Activated CD4-positive, alpha-beta T cell treated with anti-CD3 and anti-CD28 coated beads, Interleukin-2, amount 50 U/mL, for 48 hours (primary cell): ENCODE measurements at places on chromosomes 3 and 15.
A peak's percentile ranks its signal among the peaks of the same experiment; 100 is the strongest.

DNA sequence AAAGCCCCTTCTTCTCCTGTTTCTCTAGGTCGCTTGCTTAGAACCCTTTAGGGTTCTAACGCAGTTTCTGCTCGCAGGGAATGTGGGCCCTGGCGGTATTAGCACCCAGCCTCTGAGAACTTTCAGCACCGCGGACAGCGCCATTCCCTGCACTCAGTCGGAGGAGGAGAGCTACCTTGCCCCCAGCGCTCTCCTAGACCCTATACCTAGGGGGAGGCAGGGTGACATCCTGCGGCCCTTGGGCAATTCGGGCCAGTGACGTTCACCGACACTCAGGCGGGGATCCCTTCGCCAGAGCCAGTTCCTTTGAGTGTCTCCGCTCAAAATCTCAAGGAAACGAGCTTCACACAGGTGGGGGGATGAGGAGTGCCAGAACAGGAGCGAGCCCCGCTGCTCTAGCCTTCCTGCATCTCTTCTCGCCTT lies 1.3 kb downstream of the SLC7A14 start:
- DNase-seq: peak; percentile 64

DNA sequence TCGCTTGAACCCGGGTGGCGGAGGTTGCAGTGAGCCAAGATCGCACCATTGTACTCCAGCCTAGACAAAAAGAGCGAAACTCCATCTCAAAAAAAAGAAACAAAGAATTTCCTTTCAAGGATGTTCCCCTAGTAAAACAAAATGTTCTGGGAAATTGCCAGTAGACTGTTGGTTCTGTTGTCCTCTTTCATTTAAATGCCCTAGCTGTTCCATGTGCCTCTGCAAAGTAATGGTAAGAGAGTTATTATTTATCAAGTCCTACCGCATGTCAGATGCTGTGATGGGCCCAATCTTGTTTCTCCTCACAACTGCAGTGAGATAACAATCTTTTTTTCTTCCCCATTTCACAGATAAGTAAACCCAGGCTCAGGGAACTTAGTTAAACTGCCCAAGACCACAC lies 254.3 kb upstream of the TPM1 start:
- no peak for DNase-seq

DNA sequence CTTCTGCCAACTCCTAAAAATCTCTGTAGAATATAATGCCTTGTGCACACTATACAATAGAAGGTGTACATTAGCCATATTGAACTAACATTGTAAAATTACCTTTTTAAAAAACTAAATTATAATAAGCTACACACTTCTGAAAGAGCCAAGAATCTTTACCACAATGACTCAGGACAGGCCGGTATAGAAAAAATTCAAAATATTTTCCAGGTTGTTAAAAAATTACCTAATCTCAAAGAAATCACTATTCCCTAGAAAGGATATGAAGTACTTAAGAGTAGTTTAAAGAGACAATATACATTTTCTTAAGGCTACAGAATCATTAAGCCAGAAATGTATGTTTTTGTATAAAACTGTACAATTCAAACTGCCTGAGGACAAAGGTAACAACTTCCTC lies 48.5 kb downstream of the TJP1 start:
- DNase-seq: no peak

GRCh38 chr15:95868970-95869369 lies 461.5 kb upstream of the NR2F2 start:
- no peak for DNase-seq

DNA sequence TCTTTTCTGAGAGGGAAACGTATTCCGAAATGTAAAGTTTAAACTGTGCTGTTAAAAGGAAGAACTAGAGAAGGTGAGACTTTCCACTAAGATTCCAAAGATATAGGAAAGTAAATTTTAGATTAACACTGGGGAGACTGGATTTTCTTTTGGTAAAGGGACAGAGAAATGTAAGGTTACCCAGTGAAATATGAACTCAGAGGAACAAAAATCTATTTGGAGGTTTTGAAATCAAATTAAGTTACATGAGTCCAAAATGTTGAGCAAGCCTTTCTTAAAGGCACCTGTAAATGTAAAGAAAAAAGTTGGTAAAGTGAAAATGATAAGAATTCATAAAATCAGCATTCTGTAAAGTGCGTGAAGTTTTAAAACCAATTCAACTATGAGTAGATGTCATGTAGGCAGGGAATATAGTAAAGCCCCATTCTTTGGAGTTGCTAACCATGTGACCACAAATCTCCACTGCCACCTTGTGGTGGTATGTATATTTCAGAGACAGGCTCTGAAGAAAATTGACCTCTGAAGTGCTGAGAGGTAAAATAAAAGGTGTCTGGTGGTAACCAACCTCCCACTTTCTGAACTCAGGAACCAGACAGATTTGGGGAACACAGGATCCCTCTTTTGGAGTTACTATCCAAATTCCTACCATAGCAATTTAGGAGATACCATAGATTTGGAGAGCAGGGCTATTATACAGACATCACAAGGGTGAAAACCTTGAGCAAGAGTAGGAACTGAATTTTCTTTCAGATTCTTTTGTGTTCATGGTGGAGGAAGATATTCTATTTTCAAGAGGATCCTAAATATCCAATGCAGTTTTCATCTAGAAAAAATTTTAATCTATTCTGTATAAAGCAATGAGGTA lies 215.3 kb downstream of the ROBO2 start:
- DNase-seq: no peak

GRCh38 chr3:46892285-46893145 lies 15.0 kb downstream of the PTH1R start:
- DNase-seq: no peak

DNA sequence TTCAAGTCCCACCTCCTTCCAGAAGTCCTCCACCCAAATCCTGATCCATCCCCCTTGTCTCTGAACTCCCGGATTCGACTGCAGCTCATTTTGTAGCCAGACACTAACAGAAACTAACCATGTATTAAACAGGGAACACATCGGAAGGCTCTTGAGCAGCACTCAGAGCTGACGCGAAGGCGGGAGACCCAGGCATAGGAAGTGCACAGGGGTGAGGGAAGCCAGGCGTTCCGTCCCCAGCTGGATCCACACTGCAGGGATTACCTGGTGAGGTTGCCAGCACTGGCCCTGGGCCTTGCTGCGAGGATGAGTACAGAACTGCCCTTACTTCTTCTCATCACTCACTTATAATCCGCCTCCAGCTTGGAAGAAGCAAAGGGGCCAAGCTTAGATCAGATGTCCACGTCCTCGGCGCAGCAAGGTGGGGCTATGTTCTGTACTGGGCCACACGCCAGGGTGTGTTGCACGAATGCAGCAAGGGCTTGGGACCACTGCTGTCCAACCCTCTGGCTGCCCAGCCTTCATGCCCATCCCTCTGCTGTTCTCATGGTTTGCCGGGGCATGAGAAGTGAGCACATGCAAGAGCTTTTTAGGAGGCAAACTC lies 124.2 kb upstream of the SMAD3 start:
- DNase-seq: no peak

- DNase-seq: no peak
These were observed 47.3 kb upstream of the IL12A start for GRCh38 chr3:159941038-159942000.

GRCh38 chr3:3305084-3305483 lies 125.6 kb upstream of the CRBN start:
- no peak for DNase-seq

DNA sequence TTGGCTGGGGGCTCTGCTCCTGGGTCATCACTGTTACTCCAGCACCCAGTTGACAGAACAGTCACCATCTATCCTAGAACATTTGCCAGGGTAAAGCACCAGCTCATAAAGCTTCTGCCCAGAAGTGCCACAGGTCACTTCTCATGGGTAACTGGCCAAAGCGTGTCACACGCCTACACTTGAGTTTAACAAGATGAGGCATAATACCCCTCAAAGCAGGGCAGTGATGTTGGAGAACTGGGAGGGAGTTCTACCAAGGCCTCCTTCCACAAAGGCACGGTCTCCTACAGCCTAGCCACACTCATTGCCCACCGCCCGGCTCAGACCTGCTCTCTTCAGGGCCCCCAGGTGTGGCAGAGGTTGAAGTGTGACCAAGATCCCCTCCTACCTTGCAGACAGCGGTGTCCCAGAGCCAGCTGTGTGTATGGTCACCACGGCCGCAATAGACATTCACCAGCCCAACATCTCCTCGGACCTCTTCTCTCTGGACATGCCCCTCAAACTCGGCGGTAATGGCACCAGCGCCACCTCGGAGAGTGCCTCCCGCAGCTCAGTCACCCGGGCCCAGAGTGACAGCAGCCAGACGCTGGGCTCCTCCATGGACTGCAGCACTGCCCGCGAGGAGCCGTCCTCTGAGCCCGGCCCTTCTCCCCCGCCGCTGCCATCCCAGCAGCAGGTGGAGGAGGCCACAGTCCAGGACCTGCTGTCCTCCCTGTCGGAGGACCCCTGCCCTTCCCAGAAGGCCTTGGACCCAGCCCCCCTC lies 107.7 kb downstream of the ETFA start:
- DNase-seq: no peak

GRCh38 chr3:134388788-134389485 lies 14.7 kb upstream of the AMOTL2 start:
- no peak for DNase-seq

- no peak for DNase-seq
These were observed 508.6 kb upstream of the IL12A start for GRCh38 chr3:159480046-159480445.

- DNase-seq: no peak
These were observed 28.1 kb downstream of the OIP5 start for GRCh38 chr15:41304149-41304770.
